ENCODE measurements at places on chromosomes 1 and 21.

DNA sequence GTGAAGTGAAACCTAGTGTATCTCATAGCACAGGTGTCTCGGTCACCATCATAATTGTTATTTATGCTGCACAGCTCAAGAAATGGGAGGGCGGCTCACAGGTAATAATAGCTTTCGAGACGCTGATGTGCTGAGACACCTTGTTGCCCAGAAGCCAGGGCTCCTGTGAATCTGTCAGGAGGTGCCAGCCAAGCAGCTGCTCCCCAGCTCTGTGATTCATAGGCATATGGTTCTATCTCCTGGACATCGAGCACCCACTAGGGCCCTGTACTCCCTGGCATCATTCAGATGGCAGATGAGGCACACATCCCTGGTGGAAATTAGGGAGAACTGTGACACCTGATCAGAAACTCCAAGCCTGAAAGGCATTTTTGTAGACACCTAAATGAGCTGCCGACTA lies 53.5 kb downstream of the SYT6 start:
- no peak for DNase-seq

- no peak for DNase-seq
Observed at GRCh38 chr1:164723296-164723798, 164.4 kb downstream of the PBX1 start.

- no peak for DNase-seq
Observed at GRCh38 chr1:207336559-207337467, 15.3 kb downstream of the CD55 start.

DNA sequence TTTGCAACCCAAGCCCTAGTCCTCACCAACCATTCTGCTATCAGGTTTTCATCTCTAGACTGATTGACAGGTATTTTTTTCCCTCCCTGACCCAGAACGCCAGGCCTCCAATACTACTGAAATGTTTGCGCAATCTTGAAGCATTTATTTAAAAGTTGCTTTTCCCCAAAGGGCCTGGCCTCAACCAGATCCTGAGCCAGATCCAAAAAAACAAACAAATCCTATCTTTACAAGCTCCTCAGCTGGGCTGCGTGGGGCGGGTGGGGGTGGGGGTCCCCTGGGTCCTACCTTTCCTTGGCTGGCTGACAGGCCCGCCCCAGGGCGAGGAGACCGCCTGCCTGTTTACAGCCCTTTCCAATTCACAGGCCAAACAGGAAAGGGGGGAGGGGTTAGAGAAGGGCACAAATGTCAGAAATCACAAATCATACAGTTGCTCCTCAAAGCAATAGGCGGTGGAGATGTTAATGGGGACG lies 98.8 kb downstream of the FOXD2 start:
- DNase-seq, result no peak

GRCh38 chr21:29114765-29115500 lies 15.5 kb upstream of the MAP3K7CL start:
- DNase-seq, result no peak

GRCh38 chr1:232012773-232013386 lies 386.3 kb downstream of the DISC1 start:
- no peak for DNase-seq

DNA sequence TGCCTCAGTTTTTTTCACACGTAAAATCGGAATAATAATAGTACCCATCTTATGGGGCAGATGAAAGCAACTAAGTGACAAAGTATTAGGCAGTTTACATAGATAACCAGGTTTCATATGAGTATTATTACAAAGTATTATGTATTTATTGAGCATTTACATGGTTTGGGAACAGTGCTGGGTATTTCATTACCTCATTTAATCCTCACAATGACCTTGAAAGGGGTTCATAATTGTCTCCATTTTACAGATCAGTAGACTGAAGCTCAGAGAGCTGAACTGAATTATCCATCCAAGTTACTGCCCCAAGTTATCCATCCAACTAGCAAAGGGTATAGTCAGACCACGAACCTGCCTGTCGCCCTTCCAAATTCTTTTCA lies 21.2 kb downstream of the TCEA3 start:
- DNase-seq, result no peak

- no peak for DNase-seq
Observed at GRCh38 chr1:67988066-67988465, 62.4 kb downstream of the DIRAS3 start.

GRCh38 chr1:67791261-67791660 lies 42.0 kb downstream of the GNG12 start:
- DNase-seq, result no peak

- DNase-seq, result no peak
Observed at GRCh38 chr1:62269439-62269838, 49.8 kb downstream of the KANK4 start.

- no peak for DNase-seq
Observed at GRCh38 chr1:225483818-225484656, 56.2 kb upstream of the LBR start.

DNA sequence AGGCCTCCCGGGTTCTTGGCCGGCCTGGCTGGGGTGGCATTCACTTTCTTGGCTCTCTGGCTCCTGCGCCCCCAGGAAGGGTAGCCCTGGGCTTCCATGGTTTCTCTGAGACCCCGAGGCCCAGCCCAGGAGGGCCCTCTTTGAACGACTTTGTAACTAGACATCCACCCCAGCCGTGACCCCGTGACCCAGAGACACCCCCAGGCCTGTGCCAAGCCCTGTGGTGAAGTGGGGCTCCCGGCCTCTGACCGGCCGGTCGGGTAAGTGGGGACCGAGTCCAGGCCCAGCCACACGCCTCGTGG lies 64.0 kb downstream of the COL18A1 start:
- no peak for DNase-seq

- no peak for DNase-seq
Observed at GRCh38 chr1:242811092-242811840, 286.8 kb upstream of the PLD5 start.

- DNase-seq, result no peak
Observed at GRCh38 chr1:110756506-110756905, 81.8 kb upstream of the KCNA3 start.

DNA sequence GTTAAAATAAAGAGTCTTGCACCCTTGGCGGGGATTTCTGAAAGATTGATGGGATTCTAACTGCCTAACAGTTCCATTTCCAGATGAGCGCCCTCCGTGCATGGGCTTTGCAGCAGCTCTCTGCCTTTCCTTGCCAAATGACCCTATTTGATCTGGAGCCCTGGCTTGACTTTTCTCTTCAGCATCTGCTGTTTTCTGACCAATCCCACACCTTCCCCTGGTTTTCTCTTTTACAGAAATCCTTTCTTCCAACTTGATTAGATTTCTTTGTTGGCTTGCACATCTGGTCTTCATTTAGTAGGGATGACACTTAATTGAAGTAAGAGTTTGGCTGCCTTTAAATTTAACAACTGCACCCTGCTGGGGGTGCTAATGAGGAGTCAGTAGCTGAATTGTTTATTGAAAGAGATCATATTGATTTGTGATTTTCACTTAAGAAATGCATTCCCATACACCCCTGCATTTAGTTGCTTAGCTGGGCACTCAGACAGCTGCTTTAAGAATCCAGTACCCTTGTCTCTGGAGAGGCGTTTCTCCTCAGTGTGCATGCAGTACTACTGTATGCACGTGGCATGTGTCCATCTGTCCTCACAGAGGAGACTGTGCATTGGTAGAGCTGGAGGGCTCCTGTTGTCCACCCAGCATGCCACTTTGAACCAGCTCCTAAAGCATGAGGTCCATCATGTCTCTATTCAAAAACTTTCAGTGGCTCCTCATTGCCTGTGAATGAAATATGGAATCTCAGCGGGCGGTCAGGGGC lies 99.7 kb downstream of the NOS1AP start:
- no peak for DNase-seq

DNA sequence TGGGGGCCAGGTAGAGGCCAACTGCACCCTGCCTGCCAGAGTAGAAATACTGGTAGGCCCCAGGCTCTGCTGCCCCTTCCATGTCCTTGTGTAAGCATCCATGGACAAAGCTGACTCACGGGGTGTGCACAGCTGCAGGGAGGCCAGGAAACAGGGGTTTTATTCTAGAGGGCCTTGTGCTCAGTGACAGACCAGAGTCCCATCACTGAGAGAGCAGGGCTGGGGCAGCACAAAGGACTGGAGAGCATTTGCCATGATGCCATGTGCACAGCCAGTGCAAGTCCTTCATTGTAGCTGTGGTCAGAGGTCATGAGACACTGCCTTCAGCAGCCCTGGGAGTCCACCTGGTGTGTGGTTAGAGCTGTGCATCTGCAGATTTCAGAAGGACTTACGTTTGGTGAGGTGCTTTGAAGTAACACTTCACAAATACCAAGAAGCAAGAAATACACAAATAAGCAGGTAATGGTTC lies 8.1 kb downstream of the ARF1 start:
- no peak for DNase-seq

DNA sequence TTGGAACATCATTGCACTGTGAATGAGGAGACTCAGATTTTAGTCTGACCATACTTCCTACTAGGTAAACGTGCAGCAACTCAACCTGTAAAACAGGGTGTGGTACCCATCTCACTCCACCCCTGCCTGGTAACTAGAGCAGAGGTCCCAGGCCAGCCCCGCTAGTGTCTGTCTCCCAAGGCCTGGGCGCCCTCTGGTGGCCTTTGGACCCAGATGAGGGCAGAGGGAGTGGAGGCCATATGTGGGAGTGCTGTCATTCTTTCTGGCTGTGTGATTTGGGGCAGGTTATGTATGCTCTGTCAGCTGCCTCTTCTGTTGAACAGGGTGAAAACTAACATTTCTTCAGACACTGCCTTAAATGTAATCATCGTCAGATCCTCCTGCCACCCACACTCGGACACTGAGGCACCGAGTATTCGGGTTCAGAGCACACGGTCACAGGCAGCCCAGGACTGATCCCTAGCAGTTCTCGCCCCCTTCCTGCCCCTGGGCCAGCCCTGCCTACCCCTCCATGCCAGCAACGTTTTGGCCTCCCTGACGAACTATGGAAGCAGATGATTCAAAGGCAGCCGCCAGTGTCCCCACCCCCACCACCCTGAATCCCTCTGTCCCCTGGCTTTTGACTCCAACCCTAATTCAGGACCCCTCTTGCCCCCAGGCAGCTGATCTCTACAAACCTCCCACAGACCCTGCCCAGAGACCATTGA lies 76.0 kb downstream of the CD247 start:
- peak; percentile 48 for DNase-seq

DNA sequence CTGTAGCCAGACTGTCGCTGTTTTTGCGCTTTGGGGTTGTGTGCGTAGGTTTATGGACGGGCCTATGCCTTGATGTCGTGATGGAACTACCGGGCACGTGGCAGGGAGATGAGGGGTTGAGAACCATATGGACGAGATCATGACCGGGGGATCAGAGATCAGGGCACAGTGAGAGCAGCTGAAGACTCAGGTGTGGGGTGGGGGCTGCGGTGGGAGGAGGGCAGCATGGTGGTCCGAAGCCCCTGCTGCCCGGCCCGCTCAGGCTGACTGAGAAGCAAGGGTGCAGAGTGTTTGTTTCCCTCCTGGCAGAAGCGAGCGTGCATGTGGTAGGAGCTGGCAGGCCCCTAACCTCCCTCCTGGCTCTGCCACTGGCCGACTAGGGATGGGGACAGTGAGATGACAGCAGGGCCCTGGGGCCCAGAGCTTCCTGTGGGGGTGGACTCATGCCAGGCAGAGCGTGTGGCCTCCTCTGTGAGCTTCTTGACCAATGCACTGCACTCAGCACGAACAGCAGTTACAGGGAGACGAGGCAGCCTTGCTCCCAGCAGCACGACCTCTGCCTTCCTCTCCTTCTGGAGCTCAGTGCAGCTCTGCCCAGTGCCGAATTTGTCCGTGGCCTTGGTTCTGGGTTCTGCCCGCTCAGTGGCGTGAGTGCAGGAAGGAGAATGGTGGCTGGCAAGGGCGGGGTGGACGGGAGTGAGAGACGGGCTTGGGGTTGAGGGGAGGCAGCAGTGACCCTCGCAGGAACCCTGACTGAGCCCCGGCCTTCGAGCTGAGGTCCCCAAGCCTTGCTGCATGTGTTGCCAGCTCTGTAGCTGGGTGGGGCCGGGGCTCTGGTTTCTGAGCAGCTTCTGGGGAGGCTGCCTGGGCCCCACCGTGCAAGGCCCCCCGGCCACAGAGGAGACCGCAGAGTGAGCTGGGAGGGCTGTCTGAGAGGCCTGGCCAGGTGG lies 22.2 kb upstream of the LRRC3 start:
- no peak for DNase-seq

DNA sequence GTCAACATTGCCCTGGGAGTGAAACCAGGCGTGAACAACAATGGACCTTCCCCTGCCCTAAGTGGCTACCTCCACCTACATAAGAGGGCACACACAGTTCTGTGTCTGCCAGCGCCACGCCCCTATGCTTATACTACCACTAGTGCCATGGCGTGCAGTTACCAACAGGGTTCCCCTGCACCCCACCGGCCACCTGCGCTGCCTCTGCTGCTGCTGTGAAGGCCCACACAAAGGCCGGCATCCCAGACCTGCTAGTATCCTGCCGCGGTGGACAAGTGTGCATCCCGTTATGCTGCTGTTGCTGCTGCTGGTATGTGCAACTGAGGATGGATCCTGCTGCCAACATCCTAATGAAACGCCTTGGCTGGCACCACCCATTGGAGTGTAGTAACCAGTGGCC lies 75.7 kb downstream of the INTS7 start:
- DNase-seq, result no peak

DNA sequence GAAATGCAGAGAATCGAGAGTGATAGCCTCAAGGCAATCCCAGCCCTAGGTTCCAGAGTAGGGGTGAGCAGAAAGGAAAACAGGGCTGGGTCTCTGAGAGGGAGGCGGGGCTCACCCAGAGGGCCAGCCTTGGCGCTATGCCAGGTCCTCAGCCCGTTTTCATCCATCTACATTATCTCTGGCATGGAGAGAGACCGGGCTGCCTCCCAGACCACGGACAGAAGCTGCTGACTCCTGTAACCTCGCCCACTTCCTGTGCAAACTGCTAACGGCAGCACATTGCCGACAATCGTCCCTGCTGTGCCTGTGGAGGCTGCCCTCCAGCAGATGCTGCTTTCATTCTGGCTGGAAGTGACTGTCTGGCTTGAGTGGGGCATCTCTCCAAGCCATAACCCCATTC lies 569.1 kb downstream of the NPHP4 start:
- DNase-seq, result no peak

DNA sequence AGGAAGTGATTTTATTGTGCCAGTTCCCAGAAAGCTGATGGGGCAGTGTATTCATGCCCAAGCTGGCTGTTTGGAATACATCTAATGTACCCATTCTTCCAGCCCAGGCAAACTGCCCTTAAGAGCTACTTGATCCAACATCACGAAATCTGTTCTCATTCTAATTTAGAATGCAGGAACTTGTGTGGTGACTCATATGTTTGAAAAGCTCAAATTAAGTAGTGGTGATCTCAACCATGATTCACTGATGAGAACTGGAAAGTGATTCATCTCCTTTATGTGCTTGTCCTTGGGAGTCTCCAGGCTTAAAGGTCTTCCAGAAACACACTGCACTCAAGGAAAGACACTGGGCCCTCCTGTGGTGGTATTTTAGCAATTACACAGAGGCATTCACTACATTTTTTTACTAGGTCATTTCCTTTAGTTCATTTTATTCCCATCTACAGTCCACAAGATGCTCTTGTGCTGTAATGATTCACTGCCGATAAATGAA lies 65.4 kb downstream of the RPE65 start:
- no peak for DNase-seq

Data from activated naive CD4-positive, alpha-beta T cell (primary cell).